Mucosa of descending colon (tissue), 3 donors: ENCODE measurements at places on chromosomes 6 and 20. TPM values are rescaled to one million over a fixed set of nuclear protein-coding genes. Genes with fewer than 3 reads are reported as not detected.

DNA sequence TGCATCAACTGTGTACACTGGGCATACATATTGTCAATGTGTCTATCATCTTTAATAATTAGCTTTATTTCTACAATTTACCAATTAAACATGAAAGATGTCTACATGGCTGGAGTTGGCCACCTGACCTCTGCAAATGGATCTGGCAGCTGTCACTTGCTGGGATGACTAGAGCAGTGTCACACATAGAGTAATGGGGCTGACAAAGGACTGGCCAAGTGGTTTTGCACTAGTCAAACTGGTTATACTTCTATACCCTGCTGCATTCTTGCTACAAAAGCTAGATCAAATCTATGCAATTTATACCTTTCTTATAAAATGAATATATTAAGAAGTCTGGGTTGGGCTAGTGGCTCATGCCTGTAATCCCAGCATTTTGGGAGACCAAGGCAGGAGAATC, 99.3 kb downstream of the SESN1 start:
- DNase-seq: no peak

The CD93 gene
- 24.2 TPM for total RNA-seq

- no peak for DNase-seq
Measured at GRCh38 chr20:2754424-2754823, 46.0 kb downstream of the CPXM1 start.

DNA sequence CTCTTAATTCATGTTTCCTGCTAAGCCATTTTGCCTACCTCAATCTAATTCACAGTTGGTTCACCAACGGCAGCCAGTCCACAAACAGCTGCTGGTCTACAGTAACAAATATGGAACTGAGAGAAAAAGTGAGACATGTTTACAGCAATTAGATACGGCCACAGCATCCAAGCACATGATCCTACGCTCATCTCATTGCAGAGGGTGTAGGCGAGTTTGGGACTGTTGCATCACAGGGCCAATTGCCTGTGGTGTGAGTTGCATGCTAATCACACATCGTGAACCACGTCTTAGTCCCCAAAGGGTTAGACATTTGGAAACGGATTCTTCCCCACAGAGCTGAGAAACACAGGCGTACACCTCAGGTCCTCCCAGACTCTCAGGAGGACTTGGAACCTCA, 166.9 kb downstream of the EYA2 start:
- no peak for DNase-seq

DNA sequence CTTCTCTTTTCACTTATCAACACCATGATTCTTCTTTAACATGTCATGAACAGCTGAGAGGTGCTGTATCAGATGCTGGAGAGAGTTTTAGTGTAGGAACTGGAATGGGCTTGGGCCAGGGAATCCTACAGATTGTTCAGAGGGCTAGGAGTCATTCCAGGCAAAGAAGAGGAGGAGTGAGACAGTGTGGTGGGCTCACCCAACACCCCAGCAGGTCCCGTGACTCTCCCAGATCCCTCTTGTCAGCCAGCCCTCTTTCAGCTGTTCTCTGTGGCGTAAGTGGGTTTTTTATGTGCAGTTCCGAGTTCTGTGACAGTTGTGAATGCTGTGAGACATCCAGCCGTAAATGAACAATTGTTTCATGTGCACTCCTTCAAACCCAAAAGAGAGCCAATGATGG, 31.4 kb upstream of the CEP162 start:
- no peak for DNase-seq
